ENCODE measurements at places on chromosomes 5 and 9.

GRCh38 chr5:21918451-21918850 lies 934.7 kb downstream of the CDH12 start:
- DNase-seq: no peak

- DNase-seq: no peak
Observed at GRCh38 chr5:84032324-84032723, 311.7 kb upstream of the HAPLN1 start.

GRCh38 chr9:36903541-36904435 lies 130.3 kb downstream of the PAX5 start:
- DNase-seq: no peak

DNA sequence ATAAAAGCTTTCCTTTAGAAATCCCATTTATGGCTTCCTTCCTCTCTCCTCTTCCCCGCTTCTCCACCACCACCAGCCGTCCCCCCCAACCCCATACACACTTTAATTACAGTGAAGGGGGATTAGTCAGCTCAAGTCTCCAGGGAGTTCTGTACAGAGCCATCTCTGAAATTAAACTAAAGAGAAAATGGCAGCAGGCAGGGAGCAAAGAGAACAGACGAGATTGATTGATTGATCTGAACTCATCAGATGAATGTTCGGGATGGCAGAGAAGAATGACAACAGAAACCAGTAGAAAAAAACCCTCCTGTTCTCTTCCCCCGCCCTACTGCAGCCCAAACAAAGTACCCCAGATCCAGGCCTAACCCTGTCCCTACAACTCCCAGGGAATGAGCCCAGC lies 241.7 kb upstream of the PANK3 start:
- DNase-seq: no peak

GRCh38 chr5:149936700-149937091 lies 7.9 kb downstream of the PDE6A start:
- DNase-seq: no peak

- DNase-seq: no peak
Observed at GRCh38 chr9:109256336-109256735, 64.5 kb downstream of the EPB41L4B start.

DNA sequence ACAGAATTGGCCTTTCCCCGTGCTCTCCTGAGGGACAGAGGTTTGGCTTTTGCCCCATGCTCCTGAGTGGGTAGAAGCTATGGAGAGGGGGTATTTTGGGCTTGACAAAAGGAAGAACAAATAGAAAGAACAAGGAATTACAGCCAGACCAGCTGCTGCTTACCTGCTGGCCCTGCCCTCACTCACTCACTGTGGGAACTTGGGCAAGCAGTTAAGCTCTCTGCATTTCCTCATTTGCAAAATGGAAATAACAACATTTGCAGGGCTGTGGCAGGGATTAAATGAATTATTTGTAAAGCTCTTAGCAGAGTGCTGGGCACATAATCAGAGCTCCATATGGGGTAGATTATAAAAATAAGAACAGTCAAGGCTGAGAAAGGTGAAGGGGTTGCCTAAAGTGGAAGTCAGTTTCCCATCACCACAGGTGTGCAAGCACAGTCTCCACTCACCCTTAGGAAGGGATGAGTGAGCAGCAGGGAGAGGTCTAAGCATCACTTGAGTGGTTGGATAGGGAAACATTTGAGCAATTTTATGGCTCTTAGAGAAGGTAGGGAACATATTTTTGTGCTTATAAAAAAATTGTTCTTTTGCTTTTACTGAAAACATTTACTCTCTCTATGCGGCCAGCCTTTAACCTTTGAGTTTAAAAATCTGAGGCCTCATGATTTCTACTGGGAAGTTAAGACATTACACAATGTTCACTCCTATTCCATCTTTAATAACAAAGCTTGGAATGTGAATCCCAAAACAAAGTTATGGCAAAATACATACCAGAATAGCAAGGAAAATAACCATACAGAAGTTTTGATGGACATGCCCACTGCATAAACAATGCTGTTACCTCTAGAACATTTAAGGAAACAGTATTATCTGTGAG lies 42.8 kb upstream of the LHFPL2 start:
- no peak for DNase-seq

- no peak for DNase-seq
Observed at GRCh38 chr5:59354274-59354673, 539.3 kb downstream of the PDE4D start.

DNA sequence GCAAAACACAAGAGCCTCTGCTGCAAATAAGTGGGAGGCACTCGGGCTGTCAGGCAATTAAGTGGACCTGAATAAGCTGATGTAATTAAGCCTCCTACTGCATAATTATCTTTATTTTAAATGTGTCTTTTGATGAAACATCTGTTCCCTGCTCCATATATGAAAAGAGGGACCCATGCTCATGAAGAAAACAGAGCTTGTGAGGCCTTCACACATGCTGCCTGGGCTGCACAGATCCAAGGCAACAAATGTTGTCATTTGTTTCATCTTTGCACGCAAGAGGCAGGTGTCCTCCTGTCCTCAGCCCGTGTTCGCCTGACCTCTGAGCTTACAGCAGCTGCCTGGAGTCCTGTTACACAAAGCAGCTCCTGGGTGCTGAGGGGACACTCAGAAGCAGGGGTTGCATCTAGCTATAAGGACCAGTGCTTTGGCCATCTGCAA lies 381.1 kb downstream of the ZNF608 start:
- no peak for DNase-seq

GRCh38 chr5:149014571-149015031 lies 48.3 kb downstream of the SH3TC2 start:
- no peak for DNase-seq

- no peak for DNase-seq
Observed at GRCh38 chr9:37515620-37516258, 30.0 kb downstream of the POLR1E start.
